OCI-M1 (cell line): ENCODE measurements at places on chromosomes 11 and 22.

DNA sequence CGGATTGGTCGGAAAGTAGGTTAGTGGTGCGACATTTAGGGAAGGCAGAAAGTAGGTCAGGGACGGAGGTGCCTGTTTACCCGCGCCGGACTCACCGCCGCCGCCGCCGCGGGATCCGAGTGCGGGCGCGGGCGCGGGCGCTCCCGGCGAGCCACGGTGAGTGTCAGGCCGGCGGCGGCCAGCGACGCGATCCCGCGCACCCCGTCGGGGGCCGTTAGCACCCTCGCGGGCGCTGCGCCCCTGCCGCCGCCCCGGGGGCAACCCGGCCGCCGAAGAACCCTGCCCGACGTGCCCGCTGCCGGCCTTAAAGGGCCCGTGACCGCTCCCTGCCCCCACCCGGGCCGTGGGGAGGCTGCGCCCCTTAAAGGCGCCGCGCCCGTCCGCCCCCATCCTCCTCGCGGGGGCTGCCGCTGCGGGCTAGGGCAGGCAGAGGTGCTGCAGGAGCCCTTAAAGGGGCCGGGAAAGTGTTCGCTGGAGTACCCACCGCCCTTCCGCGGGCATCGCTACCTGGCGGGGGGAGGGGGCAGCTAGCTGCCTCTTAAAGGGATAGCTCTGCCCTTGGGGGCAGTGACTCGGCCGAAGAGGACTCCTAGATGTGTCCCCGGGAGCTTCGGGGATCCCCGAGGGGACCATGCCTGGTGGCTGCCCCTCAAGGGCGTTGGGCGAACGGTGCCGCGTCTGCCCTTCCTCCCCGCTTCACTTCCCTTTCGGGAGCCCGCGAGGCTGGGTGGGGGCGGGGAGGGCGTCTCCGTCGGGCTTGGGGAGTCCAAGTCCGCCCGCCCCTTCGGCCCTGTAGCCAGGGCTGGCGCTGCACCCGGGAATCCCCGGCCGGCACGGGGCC, at the start of gene BMAL1:
Gene BMAL1, plus strand, starts transcription at position 23 of the 841 bp plus-strand sequence. CDS start 76,519 bp downstream, outside the sequence.
- peak; percentile 54 for DNase-seq

GRCh38 chr11:33664827-33665226, 35.8 kb downstream of the C11orf91 start:
- no peak for DNase-seq

DNA sequence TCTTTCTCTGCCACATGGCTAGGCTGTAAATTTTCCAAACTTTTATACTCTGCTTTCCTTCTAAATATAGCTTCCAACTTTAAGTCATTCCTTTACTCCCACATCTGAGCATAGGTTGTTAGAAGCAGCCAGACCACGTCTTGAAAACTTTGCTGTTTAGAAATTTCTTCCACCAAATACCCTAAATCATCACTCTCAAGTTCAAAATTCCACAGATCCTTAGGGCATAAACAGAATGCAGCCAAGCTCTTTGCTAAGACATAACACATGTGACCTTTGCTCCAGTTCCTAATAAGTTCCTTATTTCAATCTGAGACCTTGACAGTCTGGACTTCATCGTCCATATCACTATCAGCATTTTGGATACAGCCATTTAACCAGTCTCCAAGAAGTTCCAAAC, 749.9 kb downstream of the METTL15 start:
- DNase-seq, result no peak

DNA sequence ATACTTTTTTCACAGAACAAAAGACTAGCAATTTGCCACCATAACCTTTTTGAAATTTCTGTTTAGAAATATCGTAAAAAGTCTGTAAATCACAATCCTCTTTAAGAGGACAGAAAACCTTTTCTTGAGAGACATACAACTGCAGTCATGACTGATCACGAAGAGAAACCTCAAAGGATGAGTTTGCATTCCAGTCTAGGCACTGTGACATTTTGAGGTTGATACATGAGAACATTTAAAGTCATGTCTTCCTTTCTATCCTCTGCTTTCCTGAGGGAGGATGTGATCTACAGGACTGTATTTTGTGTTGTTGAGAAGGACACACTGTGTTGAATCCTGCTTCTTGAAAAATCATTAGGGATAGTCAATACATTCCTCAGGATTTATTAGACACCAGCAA, 476.7 kb upstream of the CCDC179 start:
- DNase-seq, result peak; percentile 28

- no peak for DNase-seq
These were observed 97.2 kb upstream of the FIBIN start for GRCh38 chr11:26896719-26897118.

- no peak for DNase-seq
These were observed 37.7 kb upstream of the B3GAT1 start for GRCh38 chr11:134449713-134450112.

- DNase-seq, result peak; percentile 72
These were observed 684 bp upstream of the NFRKB start for GRCh38 chr11:129896062-129896461.

GRCh38 chr11:80412604-80413003, 971.8 kb upstream of the TENM4 start:
- no peak for DNase-seq

- no peak for DNase-seq
These were observed 24.8 kb downstream of the MYH9 start for GRCh38 chr22:36362932-36363331.

- no peak for DNase-seq
These were observed 535 bp downstream of the AQP11 start for GRCh38 chr11:77590194-77590782.

GRCh38 chr11:3939651-3940190, 84.3 kb downstream of the STIM1 start:
- no peak for DNase-seq

GRCh38 chr22:50529897-50530579, at the start of gene TYMP:
Gene TYMP (minus strand): TSS chr22:50530012. CDS start chr22:50529709, 303 bp downstream.
- peak; percentile 70 for DNase-seq

DNA sequence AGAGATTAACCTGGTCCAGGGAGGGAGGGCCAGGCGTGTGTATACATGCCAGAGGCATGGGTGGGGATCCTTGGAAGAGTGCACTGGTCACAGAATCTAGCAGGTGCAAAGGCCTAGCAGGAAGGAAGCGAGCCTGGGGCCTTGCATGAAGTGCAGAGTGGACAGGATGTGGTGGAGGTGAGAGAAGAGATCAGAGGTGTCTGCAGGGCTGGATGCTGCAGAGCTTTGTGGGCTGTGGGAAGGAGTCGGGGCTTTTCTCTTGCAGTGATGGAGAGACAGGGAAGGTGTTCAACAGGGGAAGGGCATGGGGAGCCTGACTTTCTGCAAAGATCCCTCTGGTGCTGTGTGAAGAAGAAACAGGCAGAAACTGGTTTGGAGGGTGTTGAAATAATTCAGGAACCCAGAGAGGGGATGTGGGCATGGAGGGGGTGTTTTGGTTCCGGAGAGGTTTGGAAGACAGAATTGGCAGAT, 2.5 kb upstream of the TPST2 start:
- no peak for DNase-seq

GRCh38 chr22:49301398-49302149, 526.1 kb downstream of the BRD1 start:
- no peak for DNase-seq

DNA sequence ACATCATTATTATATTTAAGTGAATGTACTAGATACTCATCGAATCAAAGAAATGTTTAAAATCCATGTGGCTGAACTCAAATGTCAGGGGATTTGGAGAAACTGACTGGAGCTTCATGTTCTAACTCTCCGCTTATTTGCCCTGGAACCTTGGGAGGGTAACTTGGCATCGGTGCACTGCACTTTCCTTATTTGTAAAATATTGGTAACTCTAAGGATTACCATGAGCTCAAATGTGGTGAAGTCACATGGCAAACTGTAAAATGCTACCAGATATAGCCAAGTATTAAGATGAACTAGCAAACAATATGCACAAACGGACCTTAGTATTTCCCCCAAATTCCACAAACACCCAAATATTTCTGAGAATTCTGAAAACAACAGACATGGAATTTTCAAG, 75.6 kb downstream of the ETS1 start:
- no peak for DNase-seq

DNA sequence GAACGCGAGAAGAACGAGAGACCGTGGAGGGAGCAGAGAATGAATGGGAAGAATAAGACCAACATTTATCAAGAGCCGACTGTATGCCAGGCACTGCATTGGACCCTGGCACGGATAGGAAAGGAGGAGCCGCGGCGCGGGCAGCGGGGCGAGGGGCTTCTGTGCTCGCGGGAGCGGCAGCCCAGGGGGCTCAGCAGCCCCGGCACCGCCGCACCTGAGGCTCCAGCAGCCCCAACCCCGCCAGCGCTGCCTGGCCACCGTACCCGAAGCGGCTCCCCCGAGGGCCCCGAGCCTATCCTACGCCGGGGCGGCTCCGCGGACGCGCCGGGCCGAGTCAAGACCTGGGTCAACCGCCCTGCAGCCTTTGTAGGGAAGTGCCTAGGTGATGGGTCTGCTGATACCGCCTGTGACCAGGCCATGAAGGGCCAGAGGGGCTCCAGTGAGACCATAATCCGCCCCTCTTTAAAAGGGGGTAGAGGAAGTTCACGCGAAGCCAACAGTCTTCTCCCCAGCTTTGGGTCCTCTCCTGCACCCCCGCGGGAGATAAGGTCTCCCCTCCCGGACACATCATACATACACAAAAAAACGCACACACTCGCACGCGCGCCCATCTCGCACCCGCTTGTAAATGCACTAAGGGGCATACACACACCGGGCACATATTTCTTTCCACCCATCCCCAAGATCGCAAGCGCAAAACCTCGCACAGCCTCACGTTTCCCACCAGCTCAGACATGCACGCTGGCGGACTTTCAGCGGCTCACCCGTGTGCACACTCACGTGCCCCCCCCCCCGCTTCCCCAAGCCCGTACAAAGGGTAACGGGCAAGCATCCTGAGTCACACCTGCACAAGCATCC, 935 bp upstream of the RTN4RL2 start:
- DNase-seq, result peak; percentile 47

DNA sequence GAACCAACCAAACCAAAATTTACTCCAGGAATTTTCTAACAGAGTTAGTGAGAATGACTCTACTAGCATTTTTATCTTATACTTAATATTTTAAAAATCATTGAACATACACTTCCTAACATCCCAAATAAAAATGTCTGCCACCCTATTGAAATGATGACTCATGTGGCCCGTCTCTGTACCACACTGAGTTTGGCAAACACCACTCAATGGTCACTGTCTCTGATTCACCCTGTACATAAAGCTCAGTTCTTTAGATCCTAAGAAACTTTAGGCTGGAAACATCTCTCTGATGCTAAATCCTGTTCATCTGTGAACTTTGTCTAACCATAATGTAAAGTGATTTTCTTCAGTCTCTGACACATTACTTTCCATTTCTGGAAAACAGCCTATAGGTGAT, 182.0 kb downstream of the CWF19L2 start:
- DNase-seq, result no peak

DNA sequence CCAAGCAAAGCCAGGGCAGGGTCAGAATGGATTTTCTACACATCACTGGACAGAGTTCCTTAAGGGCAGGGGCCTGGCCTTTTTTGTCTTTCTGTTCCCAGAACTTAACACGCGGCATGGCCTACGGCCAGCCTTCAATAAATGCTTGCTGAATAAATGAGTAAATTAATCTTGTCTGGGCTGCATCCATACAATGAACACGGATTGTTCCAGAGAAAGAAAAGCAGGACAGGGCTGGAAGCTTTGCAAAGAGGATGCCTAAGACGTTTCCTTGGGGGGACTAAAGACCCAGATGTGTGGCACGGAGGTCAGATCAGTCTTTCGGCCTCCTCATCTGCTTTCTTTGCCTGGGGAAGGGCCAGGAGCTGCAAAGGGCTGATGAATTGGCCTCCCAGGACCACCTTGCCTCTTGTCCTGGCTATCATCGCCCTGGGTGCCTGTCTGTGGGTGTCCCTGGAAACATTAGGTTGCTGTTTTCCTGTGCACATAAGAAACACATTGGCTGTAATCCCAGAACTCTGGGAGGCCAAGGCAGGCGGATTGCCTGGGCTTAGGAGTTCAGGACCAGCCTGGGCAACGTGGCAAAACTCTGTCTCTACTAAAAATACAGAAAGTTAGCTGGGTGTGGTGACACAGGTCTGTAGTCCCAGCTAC, 20.8 kb upstream of the RFPL3 start:
- no peak for DNase-seq

- DNase-seq, result no peak
These were observed 1.0 kb downstream of the MN1 start for GRCh38 chr22:27800250-27801201.

DNA sequence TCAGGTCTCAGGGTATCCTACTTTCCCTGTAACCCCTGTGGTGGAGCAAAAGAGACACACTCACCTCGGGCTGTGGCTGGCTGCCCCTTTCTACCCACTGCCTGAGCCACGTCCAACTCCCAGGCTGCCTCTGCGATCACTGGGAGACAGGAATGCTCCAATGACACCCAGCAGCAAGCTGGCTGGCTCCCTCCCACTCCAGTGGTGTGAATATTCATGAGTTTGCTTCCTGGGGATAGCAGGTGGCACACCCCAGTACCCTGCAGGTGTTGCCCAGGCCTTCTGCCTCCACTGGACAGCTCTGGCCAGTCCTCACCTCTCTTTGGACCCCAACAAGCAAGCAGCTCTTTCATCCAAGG, 9.7 kb downstream of the GAL3ST1 start:
- no peak for DNase-seq

- DNase-seq, result no peak
These were observed 197.0 kb upstream of the E2F8 start for GRCh38 chr11:19437760-19438159.

GRCh38 chr22:31646186-31647019, 15.6 kb downstream of the PISD start:
- no peak for DNase-seq

GRCh38 chr22:27754247-27754887, 47.2 kb downstream of the MN1 start:
- no peak for DNase-seq

- DNase-seq, result no peak
These were observed 272.8 kb downstream of the CTTN start for GRCh38 chr11:70671083-70671482.

GRCh38 chr11:101199416-101199815, 69.8 kb upstream of the PGR start:
- DNase-seq, result no peak

DNA sequence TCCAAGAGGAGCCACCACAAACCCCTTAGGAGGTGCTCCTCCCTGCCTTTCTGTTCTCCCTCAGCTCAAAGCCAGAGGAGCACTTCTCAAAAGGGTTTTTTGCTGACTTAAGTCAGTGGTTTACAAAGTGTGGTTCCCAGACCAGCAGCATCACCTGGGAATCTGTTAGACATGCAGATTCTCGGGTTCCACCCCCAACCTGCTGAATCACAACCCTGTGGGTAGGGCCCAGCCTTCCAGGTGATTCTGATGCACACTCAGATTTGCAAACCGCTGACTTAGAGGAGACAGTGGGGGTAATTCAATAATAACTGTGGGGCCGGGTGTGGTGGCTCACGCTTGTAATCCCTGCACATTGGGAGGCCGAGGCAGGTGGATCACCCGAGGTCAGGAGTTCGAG, 22.8 kb downstream of the CREB3L1 start:
- DNase-seq, result no peak
